ENCODE measurements at places on chromosomes 16 and 17.
A peak's percentile ranks its signal among the peaks of the same experiment; 100 is the strongest.

DNA sequence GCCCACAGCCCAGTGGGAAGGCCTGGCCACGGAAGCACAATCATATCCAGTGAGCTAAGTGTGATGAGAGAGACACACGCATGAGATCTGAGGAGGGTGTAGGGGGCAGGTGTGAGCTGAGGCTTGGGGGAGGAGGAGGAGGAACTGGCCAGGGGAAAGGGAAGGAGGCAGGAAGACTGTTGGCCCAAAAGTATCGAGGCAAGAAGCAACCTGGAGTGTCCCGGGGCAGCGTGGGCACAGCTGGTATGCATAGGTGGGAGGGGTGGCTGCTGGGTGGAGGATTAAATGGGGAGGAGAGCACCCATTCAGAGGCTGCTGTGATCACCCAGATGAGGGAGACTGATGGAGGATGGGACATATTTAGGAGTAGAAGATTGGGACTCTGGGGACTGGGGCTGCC lies 41.4 kb downstream of the ARHGAP27 start:
- no peak for DNase-seq

DNA sequence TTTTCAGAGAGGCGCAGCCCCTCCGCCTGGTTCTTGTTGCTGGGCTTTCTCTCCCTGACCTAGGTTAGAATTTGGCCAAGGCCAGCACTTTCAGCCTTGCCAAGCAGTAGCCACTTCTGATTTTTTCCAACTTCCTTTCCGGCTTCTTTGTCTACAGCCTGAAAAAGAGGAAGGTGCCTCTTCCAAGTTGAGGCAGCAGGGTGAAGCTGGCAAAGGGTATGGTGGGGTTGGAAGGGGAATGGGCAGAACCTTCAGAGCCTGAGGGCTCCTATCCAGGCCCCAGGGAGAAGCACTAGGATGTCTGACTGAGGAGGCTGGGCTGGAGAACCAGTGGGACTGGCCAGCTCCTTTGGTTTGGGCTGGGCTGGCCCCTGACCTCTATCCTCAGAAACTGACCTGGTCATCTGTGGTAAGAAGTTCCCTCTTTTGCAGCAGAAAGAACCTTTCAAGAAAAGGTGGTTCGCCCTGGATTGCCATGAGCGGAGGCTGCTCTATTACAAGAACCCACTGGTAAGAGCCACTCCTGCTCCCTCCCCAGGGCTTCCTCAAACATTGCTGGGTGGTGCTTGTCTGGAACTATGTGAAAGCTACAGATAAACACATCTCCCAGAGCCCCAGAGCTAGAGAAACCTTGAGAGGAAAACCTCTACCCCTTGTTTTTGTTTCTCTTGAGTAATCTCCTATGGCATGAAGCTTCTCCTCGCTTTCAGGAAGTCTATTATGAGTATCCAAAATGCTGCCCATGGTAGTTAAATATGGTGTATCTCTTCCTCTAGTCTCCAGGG lies 16.6 kb upstream of the RNF135 start:
- no peak for DNase-seq

GRCh38 chr16:5642011-5642410 lies 544.4 kb upstream of the EEF2KMT start:
- no peak for DNase-seq

DNA sequence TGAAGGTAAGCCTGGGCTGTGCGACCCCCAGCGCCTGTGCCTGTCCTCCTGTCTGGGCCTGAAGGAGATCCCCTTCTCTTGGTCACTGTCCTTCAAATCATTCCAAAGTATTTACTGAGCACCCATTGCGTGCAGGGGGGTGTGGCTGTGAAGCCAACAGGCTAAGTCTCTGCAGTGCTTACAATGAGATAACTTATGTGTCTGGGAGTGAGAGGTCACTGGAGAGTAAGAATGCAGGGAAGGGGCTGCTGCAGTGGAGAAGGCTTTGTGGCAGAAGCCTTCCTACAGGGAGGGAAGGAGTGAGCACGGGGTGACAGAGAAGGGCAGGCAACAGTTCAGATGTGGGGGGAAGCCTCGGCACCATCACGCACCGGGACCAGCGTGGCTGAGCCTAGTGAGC lies 11.2 kb upstream of the SMIM5 start:
- no peak for DNase-seq

DNA sequence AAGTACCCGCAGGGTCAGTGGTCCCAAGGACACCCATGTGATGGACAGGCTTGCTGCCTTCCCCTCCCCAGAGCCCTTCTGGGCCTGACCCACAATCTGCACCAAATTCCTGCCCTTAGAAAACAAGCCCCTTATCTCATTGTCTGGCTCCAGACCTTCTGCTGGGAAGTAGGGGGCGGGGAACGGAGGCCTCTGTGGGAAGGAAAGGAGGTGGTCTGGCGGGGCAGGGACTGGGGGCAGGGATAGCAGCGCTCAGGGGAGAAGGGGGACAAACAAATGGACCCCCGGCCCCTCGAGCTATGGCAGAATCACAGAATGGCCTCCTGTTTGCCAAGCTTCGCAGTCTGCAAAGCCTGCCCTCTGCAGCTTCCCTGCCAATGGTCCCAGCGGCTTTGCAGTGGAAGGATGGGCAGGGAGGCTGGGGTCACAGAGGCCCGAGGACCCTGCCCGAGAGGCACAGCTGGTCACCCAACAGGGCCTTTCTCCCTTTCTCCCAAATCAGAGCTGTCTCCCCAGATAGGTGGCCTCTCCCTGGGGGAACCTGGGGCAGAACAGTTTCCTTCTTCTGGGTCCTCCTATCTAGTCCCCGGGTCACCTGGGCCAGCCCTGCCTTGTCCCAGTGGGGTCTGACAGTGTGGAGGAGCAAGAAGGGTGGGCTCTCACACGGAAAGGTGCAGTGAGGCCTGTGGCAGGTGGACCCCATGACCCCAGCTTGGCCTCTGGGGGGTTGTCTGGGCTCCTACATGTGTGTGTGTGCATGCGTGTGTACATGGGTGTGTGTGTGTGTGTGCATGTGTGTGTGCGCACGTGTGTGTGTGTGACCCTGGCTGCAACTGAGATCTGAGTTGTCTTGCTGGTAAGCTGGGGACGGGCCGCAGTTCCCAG lies 25.5 kb downstream of the TMEM235 start:
- no peak for DNase-seq

GRCh38 chr17:82175951-82176350 lies 36.7 kb downstream of the CCDC57 start:
- no peak for DNase-seq

DNA sequence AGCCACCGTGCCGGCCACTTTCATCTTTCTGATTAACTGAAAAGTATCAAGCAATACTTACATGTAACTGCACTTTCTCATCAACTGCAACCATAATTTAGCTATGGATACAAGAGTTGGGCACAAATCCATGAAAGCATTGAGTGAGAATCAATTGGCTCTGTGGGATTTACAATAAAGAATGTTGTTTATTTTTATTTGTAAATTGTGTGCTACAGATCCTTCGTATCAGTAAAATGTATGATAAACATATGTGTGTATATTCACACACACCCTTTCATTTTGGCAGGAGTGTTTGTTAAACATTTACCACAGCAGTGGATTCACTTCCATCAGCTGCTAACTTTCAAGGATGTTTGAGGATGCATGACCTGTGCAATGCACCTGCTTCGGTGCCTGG lies 411.0 kb downstream of the WWOX start:
- DNase-seq = no peak

GRCh38 chr17:67931227-67931626 lies 65.0 kb downstream of the C17orf58 start:
- no peak for DNase-seq

DNA sequence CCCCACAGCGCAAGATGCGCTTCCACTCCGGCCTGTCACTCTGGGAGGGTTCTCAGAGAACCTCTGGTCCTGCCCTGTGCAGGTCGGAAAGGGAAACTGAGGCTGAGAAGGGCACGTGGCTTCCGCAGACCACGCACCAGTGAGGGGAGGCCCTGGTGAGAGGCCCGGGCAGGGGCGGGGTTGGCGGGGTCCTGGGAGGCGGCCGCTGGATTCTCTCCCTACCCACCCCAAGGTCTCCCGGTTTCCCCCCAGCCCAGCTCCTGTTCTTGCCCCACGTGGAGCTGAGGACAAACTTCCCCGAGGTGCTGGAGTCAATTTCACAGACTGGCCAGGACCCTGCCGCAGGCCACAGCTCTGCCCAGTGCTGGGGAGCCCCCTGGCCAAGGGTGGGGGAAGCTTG lies 11.5 kb downstream of the CCL17 start:
- DNase-seq = no peak

- DNase-seq = no peak
Measured at GRCh38 chr16:30637944-30638343, 12.8 kb upstream of the PRR14 start.

GRCh38 chr17:62637809-62638208 lies 10.3 kb downstream of the MRC2 start:
- no peak for DNase-seq

DNA sequence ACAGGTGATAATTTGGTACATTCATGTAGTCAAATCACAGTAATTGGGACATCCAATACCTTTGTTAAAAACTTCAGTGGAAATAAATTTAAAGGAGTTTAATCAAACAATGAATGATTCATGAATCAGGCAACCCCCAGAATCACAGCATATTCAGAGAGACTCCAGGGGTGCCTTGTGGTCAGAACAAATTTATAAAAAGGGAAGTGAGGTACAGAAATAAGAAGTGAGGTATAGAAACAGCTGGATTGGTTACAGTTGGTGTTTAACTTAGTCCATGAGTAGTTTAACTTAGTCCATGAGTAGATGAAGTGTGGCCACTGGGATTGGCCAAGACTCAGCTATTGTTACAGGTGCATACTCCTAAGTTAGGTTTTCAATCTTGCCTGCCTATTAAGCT lies 25.1 kb downstream of the TMEM98 start:
- DNase-seq = no peak

- DNase-seq = no peak
Measured at GRCh38 chr16:53642094-53642493, 61.6 kb downstream of the RPGRIP1L start.

GRCh38 chr17:77634710-77635109 lies 323.8 kb upstream of the TNRC6C start:
- peak; percentile 70 for DNase-seq

- no peak for DNase-seq
Measured at GRCh38 chr17:41308918-41309359, at the start of gene KRTAP16-1. Gene KRTAP16-1 (minus strand): TSS chr17:41309309. CDS start chr17:41309253, 56 bp downstream.

- peak; percentile 85 for DNase-seq
Measured at GRCh38 chr17:50148226-50149090, 2.0 kb downstream of the PPP1R9B start.

DNA sequence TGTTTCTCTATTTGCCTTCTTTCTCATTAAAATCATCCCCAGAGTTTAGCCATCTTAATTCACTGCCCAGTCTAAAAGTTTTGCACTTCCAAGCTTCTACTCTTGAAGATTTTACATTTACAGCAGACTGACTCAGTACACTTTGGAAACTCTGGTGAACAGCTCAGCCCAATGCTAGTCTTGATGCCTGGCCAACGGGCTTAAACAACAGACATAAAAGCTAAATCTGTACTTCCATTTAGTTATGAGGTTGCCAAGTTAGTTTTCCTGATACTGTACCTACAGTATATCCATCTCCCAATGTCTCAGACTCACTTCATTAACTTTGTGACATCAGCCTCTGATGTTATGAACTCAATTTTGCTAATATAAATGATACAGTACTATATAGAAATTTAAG lies 891.8 kb upstream of the SOX9 start:
- DNase-seq = no peak

All from GM13976 (cell line).